Activated CD4-positive, alpha-beta T cell treated with anti-CD3 and anti-CD28 coated beads, Interleukin-2, amount 50 U/mL, for 1 hour (primary cell): ENCODE measurements at places on chromosomes 7 and 10.

- DNase-seq = no peak
Measured at GRCh38 chr7:55966851-55967250, 2.5 kb downstream of the NIPSNAP2 start.

DNA sequence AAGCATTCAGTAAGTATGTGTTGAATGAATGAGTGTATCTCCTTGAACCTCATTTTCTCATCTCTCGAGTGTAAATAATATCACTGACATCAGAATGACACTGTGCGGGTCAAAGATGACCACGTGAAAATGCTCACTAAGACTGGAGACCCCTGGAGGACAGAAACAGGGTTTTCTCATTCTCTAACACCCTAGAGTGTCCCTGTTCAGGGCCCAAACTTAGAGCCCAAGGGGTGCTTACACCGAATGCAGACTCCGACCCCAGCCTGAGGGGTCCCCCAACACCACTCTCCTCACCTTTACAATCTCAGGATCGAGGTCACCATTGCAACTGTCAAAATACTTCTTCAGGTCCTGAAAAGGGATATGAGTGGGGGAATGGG is 1.4 kb downstream of the CDK5 start:
- no peak for DNase-seq

GRCh38 chr10:86711513-86712316 is 43.4 kb downstream of the LDB3 start:
- DNase-seq = peak; percentile 43

GRCh38 chr10:23198940-23199767 is 7.0 kb downstream of the PTF1A start:
- DNase-seq = no peak

GRCh38 chr7:158617737-158618128 is 30.1 kb upstream of the PTPRN2 start:
- DNase-seq = no peak

GRCh38 chr10:34200355-34200901 is 614.7 kb downstream of the PARD3 start:
- no peak for DNase-seq

GRCh38 chr10:131314799-131315198 is 3.3 kb upstream of the TCERG1L start:
- no peak for DNase-seq

DNA sequence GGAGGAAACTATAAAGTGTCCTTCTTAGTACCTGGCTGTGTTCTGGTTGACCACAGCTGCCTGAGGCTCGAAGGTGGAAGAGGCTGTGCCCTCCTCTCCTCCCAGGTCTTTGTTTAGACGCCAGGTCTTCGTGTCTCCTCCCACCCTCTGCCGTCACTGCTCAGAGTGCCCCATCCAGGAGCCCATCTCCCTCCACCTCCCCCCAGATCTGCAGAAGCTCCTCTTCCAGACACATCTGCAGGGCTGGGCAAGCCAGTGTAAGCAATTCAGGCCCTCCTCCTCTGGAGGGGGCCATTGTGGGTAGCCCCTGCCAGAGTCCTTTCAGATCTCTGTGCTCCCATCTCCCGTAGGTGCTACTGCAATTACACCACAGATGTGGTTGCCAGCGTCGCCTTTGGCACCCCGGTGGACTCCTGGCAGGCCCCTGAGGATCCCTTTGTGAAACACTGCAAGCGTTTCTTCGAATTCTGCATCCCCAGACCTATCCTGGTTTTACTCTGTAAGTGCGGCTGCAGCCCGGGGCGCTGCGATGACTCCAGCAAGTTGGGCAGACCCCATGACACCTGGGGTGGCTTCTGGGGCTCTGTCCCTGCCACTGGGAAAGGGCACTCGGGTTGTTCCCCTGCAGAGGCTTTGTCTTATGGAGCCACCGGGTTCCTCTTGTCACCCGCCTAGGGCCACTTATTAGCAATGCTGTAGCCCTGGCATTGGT is 107.5 kb downstream of the PARP12 start:
- no peak for DNase-seq
